ENCODE measurements at places on chromosomes 13 and 19.

- DNase-seq, result no peak
Observed at GRCh38 chr19:23470873-23471545, 75.7 kb upstream of the ZNF91 start.

DNA sequence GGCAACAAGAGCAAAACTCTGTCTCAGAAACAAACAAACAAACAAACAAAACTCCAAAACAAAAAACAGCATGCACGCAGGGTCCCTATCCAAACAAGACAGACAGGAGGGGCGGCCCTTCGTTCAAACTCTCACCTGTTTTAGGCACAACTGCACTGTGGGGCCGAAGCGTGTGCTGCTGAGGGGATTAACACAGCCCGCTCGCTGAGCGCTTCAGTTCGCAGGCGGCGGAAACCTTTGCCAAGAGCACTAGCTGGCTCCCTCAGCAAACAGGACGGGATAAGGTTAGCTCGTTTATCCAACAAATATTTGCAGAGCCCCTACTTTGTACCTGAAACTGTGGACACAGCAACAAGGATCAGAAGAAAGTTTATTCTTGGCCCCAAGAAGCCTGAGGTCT is 1.6 kb upstream of the ADPRHL1 start:
- DNase-seq, result no peak

DNA sequence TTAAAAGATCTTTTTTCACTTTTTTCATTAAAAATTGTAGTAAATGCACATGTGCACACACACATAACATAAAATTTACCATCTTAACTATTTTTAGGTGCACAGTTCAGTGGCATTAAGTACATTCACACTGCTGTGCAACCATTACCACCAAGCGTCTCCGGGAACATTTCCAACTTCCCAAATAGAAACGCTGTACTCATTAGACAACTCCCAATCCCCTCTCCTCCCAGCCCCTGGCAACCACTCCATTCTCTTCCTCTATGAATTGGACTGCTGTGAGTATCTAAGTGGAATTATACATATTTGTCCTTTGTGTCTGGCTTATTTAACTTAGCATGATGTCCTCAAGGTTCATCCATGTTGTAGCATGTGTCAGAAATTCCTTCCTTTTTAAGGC is 11.6 kb downstream of the GJB2 start:
- DNase-seq, result no peak

DNA sequence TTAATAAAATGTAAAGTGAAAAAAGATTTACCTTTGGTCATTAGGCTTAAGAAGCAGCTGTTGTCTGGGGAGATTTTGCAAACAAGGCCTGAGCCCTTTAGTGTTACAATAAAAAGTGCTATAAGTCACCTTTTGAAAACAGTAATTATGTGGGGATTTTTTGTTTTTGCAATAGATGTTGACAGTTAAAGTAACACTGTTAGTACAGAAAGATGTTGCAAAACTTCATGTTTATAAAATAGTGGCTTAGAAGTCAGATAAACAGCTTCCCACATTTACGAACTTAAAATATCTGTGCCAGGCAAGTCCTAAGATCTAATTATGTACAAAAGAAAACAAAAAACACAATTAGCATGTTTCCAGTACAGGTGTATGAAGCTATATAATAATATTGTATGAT is 138.0 kb upstream of the IRS2 start:
- DNase-seq, result no peak

- DNase-seq, result no peak
Observed at GRCh38 chr19:13920940-13921747, 15.1 kb downstream of the CC2D1A start.

- no peak for DNase-seq
Observed at GRCh38 chr13:78401873-78402707, 201.3 kb downstream of the POU4F1 start.

GRCh38 chr19:4018140-4018613 is 10.6 kb downstream of the PIAS4 start:
- no peak for DNase-seq
